ENCODE measurements at places on chromosomes 2 and 18.

GRCh38 chr2:121532347-121532766, 1.7 kb downstream of the RNU4ATAC start:
- DNase-seq, result peak; percentile 57

- DNase-seq, result no peak
Measured at GRCh38 chr18:58391231-58391825, 237.6 kb downstream of the ALPK2 start.

- DNase-seq, result no peak
Measured at GRCh38 chr2:74836675-74837401, 2.9 kb downstream of the HK2 start.

GRCh38 chr2:176085120-176085788, 1.5 kb upstream of the EVX2 start:
- DNase-seq, result no peak

GRCh38 chr2:10141736-10142639, 19.4 kb downstream of the RRM2 start:
- DNase-seq, result no peak

DNA sequence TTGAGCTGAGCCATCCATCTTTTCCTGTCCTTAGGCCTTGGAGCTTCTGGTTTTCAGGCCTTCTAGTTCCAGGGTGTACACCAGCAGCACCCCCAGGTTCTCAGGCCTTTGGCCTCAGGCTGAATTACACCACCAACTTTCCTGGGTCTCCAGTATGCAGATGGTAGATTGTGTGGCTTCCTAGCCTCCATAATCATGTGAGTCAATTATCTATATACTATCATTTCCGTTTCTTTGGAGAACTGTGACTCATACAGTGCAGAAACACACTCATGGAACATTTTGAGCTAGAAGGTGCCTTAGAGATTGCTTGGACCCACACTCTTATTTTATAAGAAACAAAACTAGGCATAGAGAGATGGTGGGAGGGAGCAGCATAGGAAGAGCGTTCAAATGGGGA, 167.4 kb downstream of the NCK2 start:
- no peak for DNase-seq

- DNase-seq, result no peak
Measured at GRCh38 chr2:213084261-213084660, 67.2 kb downstream of the IKZF2 start.

DNA sequence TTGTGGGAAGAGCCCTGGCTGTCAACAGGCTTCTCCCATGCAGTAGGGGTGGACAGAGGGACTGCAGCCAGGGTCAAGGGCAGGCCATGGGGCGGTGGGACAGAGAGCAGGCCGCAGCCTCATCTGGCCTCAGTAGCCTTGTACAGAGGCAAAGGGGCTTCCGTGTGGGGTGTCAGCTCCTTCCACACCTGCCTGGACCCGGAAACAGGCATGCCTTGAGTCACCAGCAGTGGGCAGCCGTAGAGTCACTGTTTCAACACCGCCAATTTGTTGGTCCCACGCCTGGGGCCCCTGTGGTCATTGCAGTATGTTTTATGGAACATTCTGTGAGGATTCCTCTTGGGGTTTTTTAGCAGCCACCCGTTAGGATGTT, 173.0 kb downstream of the SMAD7 start:
- DNase-seq, result no peak

DNA sequence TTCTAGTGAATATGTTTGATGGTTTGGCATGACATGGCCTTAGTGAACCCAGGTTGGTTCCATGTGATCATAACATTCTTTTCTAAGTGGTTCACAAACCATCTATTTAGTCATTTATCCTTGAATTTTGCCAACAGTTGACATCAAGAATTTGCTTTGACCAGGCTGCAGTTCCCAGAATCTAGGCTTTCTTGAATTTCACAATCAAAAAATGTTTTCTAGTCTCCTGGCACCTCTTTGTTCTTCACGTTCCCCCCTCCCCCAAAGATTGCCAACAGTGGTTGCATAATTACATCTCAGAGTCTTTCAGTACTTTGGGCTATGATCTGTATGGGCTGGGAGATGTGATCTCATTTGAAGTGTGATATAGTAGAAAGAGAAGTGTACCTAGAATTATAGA, 124.0 kb downstream of the GATA6 start:
- DNase-seq, result no peak

DNA sequence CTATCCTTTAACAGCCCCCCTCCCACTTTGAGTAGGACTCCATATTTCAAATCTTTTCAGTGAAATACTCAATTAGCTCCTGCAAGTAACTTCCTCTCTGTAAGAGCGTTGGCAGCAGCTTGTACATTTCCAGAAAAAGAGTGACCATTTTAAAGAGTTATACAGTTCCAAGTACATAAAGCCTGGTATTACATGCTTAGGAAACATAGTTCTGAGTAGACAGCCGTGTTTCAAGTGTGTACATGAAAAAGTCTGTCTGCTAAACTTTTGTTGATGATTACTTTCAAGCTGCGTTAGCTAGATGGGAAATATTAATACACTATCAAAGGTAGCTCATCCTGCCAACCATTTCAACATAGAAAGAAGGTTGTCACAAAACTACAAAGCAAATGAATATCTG, 112.8 kb downstream of the ZNF521 start:
- DNase-seq, result no peak

GRCh38 chr2:3160751-3161330, 216.8 kb downstream of the EIPR1 start:
- no peak for DNase-seq

DNA sequence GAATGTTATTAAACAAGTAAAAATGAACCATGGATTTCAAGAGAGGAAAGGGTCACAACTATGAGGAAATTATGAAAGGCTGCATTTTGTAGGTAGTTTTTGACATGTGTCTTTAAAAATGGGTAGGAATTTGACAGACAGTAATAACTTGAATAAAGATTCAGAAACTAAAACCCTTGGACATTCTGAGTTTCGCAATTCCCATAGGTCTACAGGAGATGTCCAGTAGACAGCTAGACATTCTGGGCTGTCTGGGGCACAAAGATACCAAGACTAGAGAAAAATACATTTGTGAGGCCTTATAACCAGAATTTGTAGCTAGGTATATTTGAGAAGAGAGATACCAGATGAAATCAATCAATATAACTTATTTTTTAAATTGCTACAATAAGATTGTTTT, 42.3 kb downstream of the DNAJC10 start:
- no peak for DNase-seq

GRCh38 chr2:5495586-5495985, 196.6 kb upstream of the SOX11 start:
- DNase-seq, result no peak

DNA sequence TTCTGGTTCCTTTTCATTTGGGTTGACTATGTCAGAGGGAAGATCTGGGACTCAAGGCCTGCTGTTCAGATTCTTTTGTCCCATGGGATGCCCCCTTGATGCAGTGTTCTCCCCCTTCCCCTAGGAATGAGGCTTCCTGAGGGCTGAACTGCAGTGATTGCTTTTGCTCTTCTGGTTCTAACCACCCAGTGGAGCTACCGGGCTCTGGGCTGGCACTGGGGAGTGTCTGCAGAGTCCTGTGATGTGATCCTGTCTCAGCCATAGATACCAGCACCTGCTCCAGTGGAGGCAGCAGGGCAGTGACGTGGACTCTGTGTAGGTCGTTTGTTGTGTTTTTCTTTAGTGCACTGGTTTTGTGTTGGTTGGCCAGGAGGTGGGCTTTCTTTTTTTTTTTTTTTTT, 32.1 kb upstream of the RHOB start:
- no peak for DNase-seq

- no peak for DNase-seq
Measured at GRCh38 chr2:30730736-30731647, 76.3 kb downstream of the CAPN13 start.

GRCh38 chr2:186917866-186918265, 68.9 kb upstream of the ZSWIM2 start:
- no peak for DNase-seq

DNA sequence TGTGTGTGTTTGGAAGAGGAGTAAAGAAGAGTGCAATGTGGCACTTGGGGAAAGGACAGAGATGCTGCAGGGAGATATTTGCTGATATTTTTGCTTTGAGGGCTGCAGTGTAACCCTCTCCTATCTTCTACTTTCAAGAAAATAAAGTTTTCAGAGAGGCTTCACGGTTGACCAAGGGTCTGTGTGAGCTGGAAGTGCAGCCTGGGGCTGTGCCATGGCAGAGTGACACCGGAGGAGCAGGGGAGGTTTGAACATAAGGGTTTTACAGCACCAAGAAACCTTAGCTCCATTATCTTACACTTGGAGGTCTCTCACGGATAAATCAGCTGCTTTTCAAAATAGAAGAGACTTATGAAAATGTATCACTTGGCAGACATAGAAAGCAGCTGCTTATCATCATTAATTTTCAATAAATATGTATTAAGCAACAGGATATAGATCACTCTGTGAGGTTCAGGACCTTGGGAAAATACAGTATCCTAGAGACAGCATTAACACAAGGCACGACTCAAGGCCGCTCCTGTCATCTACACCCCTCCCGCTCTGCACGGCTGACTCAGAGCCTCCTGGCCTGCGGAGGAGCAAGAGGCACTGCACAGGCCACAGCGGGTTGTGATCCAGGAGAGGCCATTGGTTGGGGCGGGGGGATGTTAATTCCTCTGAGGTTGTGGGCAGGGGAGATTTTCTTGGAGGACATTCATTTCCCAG, 127.8 kb downstream of the COPS8 start:
- no peak for DNase-seq

DNA sequence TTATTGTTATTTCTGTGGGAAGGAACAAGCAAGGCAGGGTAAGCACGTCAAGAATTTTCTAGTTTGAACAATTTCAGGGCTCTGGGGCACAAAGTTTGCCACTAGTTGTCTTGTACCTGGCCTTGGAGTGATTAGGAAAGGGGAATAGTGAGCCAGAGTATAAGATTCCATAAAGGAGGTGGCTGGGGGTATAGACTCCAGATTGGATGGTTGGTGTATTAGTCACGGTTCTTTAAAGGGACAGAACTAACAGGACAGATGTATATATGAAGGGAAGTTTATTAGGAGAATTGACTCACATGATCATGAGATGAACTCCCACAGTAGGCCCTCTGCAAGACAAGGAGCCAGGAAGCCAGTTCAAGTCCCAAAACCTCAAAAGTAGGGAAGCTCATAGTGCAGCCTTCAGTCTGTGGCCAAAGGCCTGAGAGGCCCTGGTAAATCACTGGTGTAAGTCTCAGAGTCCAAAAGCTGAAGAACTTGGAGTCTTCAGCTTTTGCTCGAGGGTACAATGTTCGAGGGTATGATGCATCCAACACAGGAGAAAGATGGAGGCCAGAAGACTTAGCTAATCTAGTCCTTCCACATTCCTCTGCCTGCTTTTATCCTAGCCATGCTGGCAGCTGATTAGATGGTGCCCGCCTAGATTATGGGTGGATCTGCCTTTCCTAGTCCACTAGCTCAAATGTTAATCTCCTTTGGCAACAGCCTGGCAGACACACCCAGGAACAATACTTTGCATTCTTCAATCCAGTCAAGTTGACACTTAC, 31.5 kb upstream of the PTPRM start:
- DNase-seq, result no peak

- DNase-seq, result peak; percentile 84
Measured at GRCh38 chr2:72893594-72894319, 6.5 kb downstream of the SPR start.

- no peak for DNase-seq
Measured at GRCh38 chr2:69998761-69999160, 37.3 kb upstream of the ASPRV1 start.

DNA sequence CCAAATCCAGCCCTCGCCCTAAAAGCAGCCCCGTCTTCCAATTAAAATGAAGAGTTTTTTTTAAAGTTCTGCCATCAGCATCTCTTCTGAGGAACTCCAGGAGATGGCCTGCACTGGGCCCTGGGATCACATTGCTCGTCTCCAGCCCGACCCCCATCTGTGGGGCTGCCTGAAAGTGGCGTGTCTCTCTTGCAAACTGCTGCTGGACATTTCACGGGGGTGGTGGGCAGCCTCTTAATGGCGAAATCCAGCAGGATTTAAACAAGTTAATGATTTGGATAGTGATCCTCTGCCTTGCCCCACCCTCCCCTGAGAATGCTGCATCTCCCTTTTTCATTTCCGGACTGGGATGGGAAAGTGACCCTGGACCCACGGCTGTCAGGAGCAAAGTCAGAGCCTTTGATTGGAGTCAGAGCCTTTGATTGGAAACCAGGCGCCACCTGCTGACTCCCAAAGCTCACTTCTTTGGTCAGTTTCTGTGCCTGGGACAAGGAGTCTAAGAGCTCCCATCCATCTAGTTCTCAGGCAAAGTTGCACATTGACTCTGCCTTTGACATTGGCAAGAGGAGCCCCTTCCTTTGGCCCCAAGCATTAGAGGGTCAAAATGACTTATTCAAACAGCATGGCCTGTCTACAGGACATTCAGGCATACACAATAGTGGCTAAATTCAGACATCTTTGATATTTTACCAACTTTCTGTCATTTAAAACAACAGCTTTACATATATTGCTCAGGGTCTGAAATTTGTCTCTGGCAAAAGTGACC, 155.2 kb downstream of the SH3BP4 start:
- DNase-seq, result no peak

DNA sequence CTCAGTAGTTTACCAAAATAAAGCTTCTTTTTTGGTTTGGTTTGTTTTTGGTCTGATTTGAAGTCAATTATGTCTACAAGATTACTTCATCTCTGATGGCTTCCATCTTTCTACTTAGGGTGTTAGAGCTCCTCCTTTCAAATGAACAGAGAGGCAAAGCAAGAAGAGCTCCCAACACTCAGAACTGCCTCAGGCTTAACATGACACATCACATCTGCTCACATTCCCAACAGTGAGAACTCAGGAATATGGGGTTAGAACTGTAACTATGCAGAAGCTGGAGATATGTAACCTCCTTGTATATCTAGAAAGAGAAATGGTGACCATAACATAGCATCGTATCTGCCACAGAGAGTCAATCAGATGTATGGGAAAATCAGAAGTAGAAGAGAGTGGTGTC, 11.4 kb upstream of the LRATD1 start:
- DNase-seq, result no peak

DNA sequence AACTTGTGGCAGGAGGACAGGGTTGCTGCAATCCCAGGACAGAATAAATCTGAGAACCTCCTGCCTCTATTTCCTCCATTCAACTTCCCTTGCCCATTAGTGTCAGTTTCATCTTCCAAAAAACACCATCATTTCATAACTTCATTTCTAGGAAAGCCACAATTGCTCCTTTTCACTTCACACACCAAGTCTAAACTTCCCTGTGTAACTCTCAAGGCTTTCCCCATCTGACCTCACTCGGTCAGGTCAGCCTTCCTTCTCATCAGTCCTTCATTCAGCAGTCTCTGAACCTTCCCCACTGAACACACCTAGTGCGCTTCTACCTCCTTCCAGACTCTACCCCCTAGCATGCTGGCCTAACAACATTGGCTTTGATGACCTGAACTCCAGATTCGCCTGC, 35.8 kb downstream of the TCF7L1 start:
- no peak for DNase-seq

Data from Kasumi-1 (cell line).